ENCODE measurements at places on chromosomes 12 and 14.

DNA sequence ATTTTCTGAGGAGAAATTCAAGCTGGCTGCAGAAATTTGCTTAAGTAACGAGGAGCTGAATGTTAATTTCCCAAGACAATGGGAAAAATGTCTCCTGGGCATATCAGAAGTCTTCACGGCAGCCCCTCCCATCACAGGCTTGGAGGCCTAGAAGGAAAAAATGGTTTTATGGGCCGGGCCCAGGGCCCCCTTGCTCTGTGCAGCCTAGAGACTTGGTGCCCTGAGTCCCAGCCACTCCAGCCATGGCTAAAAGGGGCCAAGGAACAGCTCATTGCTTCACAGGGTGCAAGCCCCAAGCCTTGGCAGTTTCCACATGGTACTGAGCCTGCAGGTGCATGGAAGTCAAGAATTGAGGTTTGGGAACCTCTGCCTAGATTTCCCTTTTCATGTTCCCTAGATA is 24.3 kb upstream of the HSP90AA1 start:
- DNase-seq = no peak

GRCh38 chr12:65203376-65203775 is 34.0 kb downstream of the LEMD3 start:
- DNase-seq = no peak

DNA sequence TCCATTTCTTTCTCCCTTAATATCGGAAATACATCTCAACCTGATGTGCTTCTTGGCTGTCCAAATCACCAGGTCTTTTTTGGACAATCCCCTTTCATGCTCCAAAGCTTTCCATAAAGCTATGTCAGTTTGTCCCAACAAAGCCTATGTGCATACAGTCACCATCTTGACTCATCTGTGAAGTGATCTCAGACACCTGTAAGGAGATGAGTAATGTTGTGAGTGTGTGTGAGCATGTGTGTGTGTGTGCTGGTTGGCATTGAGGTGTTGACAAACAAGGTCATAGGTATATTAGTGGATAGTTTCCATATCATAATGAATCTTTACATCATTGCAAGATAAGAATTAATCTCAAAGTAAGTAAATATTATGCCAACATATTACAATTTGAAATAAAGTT is 1243.3 kb upstream of the SEL1L start:
- no peak for DNase-seq

DNA sequence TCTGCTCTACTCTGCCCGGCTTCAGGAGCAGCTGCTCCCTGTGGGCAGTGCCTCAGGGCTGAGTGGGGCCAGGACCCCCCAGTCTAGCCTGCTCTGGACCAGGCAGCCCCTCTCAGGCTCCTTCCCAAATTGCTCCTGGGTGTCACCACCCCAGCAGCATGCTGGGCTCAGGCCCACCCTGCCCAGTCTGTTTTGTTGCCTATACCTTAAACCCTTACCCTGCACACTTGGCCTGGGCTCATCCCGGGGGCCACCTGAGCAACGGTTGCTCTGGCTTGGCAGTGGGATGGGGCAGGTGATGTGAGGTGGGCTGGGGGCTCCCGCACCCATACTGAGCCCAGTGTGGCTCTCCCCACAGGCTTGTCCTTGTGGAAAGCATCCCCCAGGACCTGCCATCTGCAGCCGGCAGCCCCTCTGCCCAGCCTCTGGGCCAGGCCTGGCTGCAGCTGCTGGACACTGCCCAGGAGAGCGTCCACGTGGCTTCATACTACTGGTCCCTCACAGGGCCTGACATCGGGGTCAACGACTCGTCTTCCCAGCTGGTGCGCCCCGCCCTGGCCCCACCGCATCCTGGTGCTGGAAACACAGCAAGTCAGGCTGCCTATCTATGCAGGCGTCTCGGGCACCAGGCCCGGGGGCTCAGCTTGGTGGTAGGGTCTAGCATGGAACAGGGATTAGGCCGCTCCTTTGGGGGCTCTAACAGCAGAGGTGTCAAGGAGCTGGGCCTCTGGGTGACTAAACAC is 3.9 kb downstream of the PLD4 start:
- DNase-seq = no peak

- DNase-seq = no peak
Measured at GRCh38 chr14:72781561-72782508, 112.1 kb downstream of the DPF3 start.

DNA sequence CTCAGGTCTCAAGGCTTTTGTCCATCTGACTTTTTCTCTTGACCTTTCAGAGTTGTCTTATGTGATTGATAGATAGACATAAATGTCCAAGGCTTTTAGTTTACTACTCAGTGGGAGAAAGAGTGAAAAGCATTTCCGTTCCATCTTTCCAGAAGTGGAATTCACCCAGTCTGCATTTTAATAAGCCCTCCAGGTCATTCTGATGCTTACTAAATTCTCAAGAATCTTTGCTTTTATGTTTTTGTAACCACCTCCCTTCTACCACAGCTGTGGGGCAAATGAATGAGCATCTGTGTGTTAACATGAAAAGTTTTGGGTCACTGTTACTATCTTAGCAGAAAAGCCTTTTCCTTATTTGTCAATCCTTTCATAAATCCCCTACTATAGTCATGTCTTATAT is 251.4 kb downstream of the LRIG3 start:
- DNase-seq = no peak
